Activated T-helper 1 cell treated with anti-CD3 and anti-CD28 coated beads, Interleukin-2, amount 50 U/mL, for 16 hours (primary cell): ENCODE measurements at places on chromosomes 5 and 9.

GRCh38 chr9:6428940-6429889 lies 16.2 kb downstream of the UHRF2 start:
- DNase-seq, result no peak

- DNase-seq, result no peak
Measured at GRCh38 chr9:117574099-117574498, 130.1 kb upstream of the TLR4 start.

DNA sequence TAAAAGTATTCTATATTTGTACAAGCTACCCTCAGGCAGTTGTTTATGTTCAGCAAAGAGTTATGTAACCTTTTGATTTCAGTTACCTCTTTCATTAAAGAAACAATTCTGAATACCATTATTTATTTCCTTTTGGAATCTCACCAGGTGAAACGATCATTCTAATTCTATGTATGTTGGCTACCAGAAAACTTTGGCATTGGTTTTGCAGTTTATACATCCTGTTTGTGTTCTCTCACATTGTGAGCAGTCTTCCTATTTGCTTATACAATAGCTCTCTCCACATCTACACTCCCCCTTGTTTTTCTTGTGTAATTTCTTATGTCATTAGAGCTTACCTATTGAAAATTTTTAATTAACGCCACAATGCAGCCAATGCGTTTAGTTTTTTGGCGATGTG lies 276.0 kb upstream of the MPDZ start:
- DNase-seq, result no peak

GRCh38 chr9:81245254-81245956 lies 443.9 kb downstream of the TLE1 start:
- DNase-seq, result no peak

DNA sequence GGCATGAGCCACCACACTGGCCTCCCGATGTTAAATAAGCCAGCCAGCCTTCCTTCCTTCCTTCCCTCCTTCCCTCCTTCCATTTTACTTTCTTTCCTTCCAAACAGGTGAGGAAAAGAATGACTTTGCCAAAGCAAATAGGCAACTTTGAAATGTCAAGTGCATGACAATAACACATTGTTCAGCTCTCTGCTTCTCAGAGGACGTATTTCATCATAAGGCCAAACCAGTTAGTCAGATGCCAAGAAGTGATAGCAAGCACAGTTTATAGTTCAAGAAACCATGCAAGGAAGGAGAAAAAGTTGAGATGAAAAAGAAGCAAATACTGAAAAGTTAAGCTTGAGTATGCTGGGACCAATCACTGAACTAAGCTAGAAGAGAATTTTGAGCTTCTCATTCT lies 29.5 kb downstream of the POU4F3 start:
- no peak for DNase-seq

DNA sequence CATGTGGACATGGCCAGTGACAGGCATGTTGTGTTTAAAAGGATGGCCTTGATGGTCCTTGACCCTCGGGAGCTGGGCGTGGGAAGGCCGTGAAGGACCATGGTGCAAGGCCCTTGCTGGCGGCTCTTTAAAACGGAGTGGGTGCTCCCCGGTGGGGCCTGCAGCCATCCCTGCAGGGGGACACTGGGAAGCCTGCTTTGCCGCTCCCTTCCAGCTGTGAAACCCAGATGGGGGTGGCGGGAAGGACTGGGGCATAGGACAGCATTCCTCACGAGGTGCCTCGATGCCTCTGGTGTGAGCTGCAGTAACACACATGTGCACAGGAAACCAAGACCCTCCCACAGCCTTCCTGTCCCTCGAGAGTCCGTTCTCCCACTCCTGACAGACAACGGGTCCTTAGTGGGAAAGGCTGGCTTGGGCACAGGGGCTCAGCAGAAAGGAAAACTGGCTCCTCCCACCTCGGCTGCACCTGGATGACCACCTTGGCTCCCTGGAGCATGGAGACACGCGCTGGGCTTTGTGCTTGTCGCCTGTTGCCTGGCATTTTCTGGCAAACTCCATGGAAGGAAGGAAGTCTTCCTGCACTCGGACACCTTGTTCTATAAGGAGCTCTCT lies 30.3 kb upstream of the IRX4 start:
- DNase-seq, result no peak
